Stimulated activated CD8-positive, alpha-beta memory T cell treated with anti-CD3 and anti-CD28 coated beads, Interleukin-12 subunit alpha, Interleukin-12 subunit beta, amount 100 ng/mL, for 4 hours (primary cell): ENCODE measurements at places on chromosomes 16 and 17.

- DNase-seq = no peak
Observed at GRCh38 chr17:57913575-57914272, 41.5 kb downstream of the CUEDC1 start.

DNA sequence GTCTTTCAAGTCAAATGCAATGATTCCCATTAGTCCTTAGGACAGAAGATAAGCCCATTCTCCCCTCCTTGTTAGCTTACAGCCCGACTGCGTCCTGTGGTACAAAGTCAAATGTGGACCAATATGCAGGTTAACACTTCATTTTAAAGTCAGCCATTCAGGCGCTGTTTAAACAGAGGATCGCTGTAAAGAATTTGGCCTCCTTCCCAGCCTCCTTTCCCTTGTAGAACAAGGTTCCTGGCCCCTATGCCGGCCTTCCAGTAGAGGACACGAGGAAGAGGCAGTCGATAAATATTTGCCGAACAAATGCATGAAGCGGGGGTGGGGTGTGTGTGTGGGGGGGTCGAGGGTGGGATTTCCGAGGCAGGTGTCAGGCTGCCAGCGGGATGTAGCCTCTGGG, 4.3 kb downstream of the SDK2 start:
- no peak for DNase-seq

DNA sequence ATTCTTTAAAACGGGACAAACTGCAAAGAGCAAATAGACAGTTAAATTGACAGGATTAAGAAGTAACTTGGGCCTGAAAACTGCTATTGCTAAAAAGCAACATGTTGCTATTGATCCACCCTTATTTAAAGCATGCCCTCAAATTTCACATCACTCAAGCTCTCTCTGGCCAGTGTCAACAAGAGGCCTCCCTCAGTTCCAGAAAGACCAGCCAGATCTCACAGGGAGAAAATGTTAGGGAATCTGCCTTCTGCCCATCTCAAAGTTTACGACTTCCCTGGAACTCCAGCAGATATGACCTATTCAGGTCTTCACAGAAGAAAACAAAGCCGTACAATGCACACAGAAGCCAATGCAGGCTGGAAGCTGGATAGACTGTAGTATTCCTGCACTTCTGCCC, 8.9 kb downstream of the CFAP20 start:
- DNase-seq = no peak

DNA sequence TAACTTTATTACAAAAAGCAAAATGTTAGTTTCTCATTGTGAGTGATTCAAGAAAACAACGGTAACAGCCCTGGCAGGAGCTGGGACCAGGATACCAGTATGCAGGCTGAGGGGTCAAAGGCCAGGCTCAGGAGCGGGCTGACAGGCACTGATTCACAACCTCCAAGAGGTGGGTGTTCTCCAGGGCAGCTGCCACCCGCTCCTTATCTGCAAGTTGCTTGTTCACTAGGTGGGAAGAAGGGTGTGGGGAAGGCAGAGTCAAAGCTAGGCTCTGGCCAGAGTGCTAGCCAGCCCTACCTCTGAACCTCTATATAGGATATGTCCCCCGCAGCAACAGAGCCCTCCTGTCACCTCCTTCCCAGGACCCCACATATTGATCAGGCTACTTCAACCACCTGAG, 2.1 kb downstream of the CIAO2B start:
- DNase-seq = no peak

GRCh38 chr16:14608111-14608566, 21.9 kb downstream of the PARN start:
- DNase-seq = no peak

GRCh38 chr16:31082368-31083045, 6.2 kb downstream of the PRSS53 start:
- DNase-seq = no peak

DNA sequence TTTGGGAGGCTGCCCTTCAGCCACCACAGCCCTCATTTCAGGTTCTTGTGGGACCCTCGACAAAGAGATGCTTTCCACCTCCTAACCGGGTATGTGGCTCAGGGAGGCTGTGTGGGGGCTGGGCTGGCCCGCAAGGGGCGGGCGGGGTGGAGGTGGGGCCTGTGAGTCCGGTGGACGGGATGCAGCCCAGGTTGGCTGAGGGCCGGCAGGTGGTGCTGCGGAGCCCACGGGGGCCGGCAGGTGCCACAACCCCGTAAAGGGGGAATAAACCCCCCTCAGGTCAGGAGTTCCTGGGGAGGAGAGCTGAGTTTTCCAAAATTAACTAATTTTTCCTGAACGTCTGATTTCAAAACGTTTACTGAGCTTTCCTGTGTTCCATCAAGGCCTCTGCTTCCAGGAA, 4.9 kb upstream of the CIAO3 start:
- no peak for DNase-seq

- DNase-seq = no peak
Observed at GRCh38 chr16:47956916-47957315, 198.9 kb downstream of the ABCC12 start.

GRCh38 chr17:1762901-1763898, 1.3 kb downstream of the SERPINF1 start:
- no peak for DNase-seq

- no peak for DNase-seq
Observed at GRCh38 chr16:54703339-54703738, 227.3 kb upstream of the IRX5 start.

- DNase-seq = no peak
Observed at GRCh38 chr16:23650674-23651416, 9.6 kb downstream of the DCTN5 start.

GRCh38 chr17:27546624-27547300, 84.2 kb upstream of the LGALS9 start:
- DNase-seq = no peak

GRCh38 chr16:82769845-82770244, 143.1 kb downstream of the CDH13 start:
- no peak for DNase-seq

DNA sequence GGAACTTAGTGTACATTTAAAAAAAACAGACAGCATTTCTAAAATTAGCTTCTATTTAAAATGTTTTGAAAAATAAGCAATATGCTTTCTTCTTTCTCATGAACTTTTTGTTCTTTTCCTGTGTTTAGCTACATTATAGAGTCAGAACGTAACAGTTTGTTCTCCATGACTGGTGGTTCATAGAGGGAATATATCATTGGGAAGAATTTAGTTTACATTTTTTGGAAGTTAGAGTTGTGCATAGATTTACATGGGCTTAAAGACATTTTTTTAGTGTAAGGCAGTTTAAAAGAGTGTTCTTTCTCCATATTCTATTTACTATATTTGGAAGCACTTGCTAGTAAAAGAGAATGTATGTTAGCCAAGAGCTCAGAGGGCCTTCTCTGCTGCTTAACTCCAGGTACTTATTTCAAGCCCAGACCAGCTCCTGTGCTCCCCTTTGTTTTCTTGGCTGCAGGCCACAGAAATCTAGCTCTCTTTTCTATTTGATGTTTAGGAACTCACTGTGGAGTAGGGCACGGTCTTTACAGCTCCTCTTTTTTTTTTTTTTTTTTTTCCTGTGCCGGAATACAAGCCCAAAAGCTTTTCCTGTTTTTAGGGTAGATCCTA, 20.2 kb downstream of the AP2B1 start:
- DNase-seq = no peak

- no peak for DNase-seq
Observed at GRCh38 chr17:64200080-64201032, 62.7 kb downstream of the TEX2 start.

DNA sequence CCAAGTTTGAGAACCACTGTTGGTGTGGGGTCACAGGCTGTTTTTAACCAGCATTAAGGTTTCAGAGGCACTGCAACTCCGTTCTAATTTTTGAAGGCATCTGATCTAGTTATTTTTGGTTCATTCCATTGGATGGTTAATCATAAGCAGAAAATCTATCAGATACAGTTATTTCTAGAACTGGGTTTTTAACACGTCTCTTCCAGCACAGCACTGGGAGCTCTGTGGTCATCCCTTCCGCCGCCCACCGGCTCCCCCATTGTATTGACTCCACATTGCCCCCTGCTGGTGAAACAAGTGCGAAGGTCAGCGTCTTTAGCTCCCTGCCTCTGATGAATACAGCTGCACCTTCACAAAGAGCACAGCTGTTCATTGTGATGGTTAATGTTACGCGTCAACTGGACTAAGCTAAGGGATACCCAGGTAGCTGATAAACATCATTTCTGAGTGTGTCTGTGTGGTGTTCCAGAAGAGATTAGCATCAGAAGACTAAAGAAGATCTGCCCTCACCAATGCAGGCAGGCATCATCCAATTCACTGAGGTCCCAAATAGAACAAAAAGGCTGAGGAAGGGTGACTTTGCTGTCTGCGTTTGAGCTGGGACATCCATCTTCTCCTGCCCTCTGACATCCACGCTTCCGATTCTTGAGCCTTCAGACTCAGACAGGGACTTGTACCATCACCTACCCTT, 8.5 kb downstream of the CCL18 start:
- DNase-seq = peak; percentile 53

- DNase-seq = no peak
Observed at GRCh38 chr16:67966549-67967182, 1.8 kb downstream of the SLC12A4 start.

- DNase-seq = no peak
Observed at GRCh38 chr16:12742741-12743140, 60.9 kb downstream of the CPPED1 start.

DNA sequence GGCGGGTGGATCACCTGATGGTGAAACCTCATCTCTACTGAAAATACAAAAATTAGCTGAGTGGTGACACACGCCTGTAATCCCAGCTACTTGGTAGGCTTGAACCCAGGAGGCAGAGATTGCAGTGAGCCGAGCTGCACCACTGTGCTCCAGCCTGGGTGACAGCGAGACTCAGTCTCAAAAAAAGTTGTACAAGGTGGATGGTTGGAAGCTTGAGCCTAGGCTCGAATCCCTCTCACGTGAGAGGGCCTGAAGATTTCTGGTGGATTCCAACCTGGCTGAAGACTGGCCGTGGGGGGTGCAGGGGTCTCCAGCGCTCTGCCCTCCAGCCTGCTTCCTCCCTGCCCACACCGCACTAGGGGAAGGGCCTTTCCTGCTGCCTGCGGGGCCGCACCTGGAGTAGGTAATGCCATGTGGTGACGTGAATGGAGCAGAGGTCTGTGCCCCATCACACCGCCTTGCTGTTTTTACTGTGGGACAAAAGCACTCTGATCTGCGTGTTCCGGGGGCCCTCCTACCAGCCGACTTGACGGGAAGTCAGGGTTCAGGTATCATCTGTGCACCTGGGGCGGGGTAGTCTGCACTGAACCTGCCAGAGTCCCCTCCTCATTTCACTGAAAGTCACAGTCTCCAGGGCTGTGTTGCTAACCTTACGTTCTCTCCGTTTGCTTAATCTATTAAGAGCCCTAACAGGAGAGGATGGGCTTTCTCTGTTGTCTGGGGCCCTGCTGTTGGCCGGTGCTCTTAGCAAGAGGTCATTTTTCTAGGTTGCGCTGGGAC, 4.2 kb downstream of the RPL13 start:
- DNase-seq = no peak

GRCh38 chr17:8146381-8147140, 5.6 kb downstream of the PER1 start:
- no peak for DNase-seq

GRCh38 chr16:31286421-31287032, 26.8 kb downstream of the ITGAM start:
- DNase-seq = no peak

- DNase-seq = no peak
Observed at GRCh38 chr16:84199861-84200260, 8.9 kb downstream of the ADAD2 start.

- no peak for DNase-seq
Observed at GRCh38 chr17:79565606-79566250, 45.1 kb downstream of the RBFOX3 start.
